ENCODE measurements at places on chromosomes 4 and X.

DNA sequence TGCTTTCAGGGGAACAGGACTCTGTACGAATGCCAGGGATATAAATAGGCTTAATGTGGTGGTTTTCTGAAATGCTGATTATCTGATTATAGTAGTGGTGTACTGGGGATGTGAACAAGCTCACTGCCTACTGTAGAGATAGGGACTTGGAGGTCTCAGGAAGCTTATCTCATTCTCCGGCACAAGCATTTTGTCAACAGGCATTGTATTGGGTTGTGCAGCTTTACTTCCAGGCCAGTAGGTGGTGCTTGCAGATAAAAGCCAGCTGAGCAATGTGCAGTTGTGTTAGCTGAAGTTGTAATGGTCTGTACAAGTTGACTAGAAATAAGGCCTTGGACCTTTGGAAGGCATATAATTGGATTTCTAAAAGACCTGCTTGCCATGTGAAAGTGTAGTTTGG, 49.5 kb upstream of the TMLHE start:
- peak; percentile 3 for DNase-seq

DNA sequence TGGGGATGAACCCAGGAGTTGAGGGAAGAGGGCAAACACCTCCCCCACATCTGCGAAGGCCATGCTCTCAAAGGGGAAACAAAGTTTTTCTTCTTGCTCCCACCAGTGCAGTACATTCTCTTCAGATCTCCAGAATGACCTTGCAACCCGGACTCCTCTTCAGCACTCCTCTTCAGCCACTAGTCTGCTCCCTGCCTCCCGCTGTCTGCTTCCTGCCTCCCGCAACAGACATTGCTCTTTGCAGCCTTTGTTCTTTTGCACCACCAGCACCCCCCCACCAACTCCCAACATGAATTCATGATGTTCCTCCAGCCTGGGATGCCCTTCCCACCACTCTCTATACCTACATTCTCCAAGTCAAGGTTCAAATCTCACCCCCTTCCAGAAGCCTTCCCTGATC, 32.1 kb downstream of the UTP14A start:
- no peak for DNase-seq

DNA sequence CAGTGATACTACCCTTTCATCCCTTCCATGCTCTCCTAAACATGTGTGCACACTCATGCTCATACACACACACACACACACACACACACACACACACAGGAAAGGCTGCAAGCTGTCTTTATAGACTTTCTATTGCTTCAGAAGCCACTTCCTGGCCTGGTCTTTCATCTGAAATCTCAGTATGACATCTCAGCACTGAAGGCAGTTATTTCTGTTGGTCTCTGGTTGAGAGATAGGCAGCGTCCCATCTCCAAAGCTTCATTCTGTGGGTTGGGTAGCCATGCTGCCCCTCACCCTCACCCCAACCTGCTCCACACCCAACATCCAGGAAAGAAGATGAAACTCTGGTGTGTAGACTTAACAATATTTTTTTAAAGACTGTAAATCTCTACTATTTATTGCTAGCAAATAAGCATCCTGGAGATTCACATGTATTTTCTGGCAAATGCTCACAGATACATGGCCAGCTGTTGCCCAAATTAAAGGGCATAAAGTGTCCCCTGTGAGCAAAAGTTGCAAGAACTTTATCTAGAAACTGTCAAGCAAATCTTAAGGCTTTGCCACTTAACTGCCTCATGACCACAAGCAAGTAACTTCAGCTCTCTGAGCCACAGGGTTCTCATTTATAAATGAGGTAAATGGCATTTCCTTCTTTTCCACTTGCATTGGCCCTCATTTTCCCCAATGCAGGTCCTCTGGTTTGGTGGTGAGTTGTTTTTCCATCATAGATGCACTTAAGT, 189.8 kb upstream of the AFF2 start:
- no peak for DNase-seq

DNA sequence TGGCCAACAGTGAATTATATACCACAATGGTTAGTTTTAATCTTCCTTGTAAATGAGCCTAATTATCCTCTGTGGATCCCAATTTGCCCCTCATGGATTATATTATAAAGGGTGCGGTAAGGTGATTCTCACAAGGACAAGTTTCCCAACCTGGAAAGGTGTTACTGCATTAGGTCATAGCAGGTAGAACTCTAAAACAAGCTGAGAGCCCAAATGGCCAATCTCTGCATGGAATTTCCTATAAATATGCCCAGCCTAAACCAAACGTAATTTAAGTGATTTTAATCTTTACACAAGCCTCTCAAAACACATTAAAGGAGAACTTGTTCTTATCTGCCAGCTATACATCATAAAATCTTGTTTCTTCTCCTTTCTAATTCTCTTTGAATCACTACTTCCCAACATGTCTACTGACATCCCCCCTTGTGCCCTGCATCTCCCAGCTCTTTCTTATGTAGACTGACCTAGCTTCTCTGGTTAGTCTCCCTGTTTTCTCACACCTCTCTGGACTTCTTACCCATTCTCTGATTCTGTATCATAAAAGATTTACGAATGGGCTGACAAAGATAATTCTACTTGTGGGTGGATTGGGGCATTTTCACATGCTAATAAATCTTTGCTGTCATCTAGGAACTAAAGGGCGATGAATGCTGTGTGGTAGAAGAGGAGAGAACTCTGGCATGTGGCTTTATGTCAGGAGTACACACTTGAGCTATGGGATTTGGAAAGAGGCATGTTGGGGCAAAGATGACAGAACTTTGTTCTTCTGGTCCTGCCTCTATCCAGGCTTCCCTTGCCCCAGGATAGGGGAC, 94.3 kb upstream of the PGRMC2 start:
- DNase-seq, result no peak

GRCh38 chr4:42482516-42483327, 85.4 kb downstream of the SHISA3 start:
- DNase-seq, result no peak

DNA sequence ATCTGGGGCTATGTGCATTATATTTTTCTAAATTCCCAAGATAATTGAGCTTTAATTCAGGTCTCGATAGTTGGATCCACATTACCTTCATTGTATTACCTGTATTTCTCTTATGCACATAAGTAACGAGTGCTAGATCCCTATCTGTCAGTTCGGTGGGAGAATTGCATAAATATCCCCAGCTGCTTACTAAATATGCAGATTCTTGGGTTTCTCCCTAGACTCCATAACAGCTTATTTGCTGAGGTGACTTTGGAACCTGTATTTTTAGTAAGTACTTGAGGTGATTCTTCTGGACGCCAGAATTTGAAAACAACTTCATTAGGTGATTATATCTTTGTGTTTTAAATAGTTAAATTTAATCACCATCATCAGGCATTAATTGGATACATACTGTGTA, 15.0 kb downstream of the UGT8 start:
- DNase-seq, result no peak

GRCh38 chrX:135275973-135276372, 24.1 kb downstream of the ETDA start:
- no peak for DNase-seq

DNA sequence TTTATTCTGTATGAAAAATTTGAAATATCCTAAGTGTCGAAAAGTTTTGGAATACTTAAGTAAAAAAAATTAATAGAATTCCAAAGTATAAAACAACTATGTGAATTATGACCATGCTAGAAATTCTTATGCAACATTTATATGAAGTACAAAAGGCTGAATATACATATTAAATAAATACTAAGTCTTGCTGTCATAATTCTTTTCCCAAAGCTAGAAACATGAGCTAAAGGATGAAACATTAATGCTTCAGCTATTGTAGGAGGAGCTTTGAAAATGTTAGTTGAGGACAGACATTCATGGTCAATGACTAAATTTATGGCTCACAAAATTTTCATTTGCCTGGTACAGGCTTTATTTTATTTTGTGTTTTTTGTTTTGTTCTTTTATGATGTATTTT, 207.3 kb downstream of the GABRB1 start:
- no peak for DNase-seq

DNA sequence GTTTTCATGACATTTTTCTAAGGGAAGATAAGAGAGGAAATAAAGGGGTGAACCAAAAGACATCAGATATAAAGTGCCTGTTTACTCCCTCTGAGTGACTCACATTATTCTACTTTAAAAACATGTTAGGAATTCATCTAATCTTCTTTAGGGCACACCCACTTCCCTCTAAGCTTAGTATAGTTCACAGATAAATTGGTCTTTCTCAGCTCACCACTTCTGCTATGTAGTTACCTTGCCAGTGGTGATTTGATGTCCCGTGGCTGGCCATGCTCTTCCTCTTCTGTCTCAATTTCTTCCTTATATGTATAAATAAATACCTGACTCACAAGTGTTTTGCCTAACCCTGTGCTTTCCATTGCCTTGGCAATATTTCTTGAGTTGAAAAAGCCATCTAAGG, 96.8 kb downstream of the PDLIM5 start:
- peak; percentile 48 for DNase-seq

DNA sequence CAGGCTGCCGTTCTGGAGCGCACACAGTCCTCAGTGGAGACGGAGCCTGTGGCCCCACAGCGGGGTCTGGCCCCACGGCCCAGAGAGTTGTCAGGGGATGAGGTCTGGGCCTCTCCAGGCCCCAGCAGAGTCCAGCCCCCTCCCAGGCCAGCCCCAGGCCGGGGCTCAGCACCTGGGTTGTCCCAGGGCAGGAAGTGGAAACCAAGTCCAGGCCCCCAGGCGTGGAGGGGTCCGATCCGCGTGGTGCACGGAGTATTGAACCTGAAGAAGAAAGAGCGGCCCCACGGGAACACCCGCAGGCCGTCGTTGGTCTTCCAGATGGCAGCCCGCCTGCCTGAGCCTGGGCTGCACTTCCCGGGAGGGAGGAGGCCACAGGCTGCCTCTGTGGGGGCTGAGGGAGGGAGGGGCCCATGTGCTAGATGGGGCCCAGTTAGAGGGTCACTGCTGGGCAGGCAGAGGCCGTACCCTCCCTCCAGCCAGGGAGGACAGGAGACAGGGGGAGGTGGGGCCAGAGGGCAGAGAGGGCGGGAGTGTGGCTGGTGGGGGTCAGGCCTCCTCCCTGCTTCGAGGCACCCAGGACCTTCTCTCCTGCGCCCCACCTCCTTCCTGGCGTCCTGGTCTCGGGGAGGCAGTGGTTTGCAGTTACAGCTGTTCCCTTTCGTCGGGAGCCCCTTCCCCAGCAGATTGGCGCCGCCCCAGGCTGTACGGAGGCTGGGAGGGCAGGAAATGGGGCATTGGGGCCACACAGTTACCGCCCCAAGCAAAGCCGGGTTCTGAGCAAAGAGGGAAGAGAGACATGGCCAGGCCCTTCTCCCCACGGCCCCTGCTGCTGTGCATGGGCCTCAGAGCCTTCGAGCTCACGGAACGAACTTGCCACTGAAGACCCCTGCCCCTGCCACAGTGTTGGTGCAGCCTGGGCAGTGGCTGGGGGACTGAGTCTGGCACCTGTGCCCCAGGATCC, 8.1 kb downstream of the HGFAC start:
- no peak for DNase-seq

- no peak for DNase-seq
These were observed 5.2 kb upstream of the GRPEL1 start for GRCh38 chr4:7073059-7073458.

- DNase-seq, result no peak
These were observed 615 bp downstream of the NEXMIF start for GRCh38 chrX:74924449-74925224.

- DNase-seq, result peak; percentile 39
These were observed at the start of gene TLR2 for GRCh38 chr4:153684182-153684970. TLR2 (plus strand) TSS chr4:153684280; CDS start chr4:153702908, 18,628 bp downstream.

DNA sequence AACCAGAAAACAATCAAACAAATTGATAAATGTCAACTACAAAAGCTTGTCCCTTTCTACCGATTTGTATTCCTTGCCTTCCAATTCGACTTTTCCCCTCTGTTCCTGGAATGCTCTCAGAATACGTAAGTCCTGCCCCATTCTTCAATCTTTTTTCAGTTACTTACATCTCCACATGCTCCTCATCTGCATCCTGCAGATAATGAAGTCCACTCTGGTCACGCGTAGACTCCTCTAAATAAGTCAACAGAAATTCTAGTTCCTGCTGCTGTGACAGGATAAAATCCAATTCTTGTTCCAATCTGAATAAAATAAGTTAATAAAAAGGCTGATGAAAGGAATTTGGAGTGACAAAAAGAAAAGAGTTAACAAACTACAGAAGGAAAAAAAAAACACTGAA, 34.4 kb upstream of the RBM41 start:
- no peak for DNase-seq

GRCh38 chrX:13051529-13052172, 7.2 kb upstream of the FAM9C start:
- no peak for DNase-seq

GRCh38 chrX:17291171-17291900, 83.7 kb upstream of the NHS start:
- no peak for DNase-seq

DNA sequence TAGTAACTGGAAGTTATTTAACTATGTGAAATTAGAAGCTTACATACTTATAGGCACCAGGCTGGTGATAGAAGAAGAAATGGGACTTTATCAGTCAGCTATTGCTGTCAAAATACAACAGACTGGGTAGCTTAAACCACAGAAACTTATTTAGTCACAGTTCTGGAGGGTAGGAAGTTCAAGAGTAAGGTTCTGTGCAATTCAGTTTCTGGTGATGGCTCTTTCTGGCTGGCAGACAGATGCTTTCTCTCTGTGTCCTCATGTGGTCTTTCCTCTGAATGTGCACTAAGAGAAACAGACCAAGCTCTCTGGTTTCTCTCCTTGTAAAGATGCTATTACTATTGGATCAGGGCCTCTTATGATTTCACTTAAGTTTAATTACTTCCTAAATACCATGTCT, 92.1 kb upstream of the ANKRD50 start:
- peak; percentile 13 for DNase-seq

DNA sequence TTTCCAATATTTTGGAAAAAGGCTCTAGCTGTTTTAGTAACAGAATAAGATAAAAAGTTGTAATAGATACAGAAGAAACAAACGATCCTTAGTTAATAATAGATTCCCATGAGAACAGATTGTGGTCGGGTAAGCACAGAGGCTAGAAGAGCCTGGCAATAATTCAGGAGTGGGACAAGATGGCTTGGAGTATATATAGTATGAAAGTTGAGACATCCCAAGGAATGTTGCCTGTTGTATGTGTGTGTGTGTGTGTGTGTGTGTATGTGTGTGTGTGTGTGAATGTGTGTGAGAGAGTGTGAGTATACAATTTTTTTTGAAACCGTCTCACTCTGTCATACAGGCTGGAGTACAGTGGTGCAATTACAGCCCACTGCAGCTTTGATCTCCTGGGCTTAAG, 150.7 kb downstream of the PDGFC start:
- DNase-seq, result no peak

GRCh38 chr4:117987464-117987863, 46.8 kb upstream of the NDST3 start:
- no peak for DNase-seq

DNA sequence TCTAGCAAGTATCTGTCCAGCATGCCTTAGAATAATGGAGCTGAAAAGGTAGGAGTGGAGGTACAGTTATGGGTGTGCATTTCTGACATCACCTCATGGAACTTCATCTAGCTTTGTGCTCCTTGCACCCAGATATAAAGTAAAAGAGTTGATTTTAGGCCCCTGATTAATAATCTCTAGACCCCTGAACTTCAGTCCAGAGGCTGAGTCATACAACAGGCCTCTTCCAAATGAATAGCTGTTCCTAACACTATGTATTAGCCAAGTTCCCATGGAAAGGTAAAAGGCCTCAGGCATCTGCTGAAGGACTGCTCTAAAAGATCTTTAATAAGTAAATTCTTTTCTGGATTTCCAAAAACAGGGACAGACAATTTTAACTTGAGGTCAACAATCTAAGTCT, 16.2 kb downstream of the TBC1D9 start:
- DNase-seq, result peak; percentile 21

- no peak for DNase-seq
These were observed 168.7 kb upstream of the GALNTL6 start for GRCh38 chr4:171644430-171645057.

GRCh38 chr4:100258675-100259074, 68.4 kb upstream of the DDIT4L start:
- DNase-seq, result no peak

- no peak for DNase-seq
These were observed 278.0 kb upstream of the DKK2 start for GRCh38 chr4:107314156-107314555.
